Caudate nucleus (tissue), 63 donors: ENCODE measurements at places on chromosomes 1 and 21.

- DNase-seq = no peak
Observed at GRCh38 chr1:63024132-63024531, 240.2 kb downstream of the ATG4C start.

DNA sequence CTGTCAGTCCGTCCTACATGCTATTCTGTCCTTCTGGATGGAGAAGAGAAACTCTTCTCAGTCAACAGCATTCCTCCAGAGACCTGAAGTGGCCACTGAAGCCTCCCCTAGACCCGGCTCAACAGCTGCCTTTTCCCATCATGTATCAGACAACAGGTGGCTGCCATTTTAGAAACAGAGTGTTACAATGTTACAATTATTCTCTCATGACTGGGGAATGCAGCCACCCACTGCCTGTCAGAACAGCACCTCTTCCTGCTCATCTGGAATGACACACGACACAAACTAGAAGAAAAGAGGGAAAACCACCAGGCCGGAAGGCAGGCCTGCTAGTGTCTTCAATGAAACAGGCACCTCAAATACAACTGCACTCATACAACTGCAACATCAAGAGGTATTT lies 105.3 kb downstream of the PGBD5 start:
- DNase-seq = no peak

DNA sequence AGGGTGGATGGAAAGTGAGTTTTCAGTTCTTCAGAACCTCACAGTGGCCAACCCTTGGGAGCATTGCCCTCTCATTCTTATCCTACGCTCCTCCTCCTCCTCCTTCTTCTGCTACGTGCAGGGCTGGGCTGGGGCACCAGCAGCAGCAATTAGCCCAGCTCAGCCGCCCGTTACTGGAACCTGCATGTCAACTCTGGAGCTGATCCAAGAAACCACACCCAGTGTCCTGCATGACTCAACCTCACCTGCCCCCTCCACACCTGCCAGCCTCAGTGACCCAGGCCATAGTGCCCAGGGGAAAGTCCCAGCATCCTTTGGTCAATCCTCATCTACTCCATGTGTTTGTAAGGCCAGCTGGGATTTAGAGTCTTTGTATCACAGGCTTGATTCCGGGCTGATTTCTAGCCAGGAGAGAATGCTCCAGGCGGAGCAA lies 12.6 kb downstream of the ELF3 start:
- DNase-seq = no peak

DNA sequence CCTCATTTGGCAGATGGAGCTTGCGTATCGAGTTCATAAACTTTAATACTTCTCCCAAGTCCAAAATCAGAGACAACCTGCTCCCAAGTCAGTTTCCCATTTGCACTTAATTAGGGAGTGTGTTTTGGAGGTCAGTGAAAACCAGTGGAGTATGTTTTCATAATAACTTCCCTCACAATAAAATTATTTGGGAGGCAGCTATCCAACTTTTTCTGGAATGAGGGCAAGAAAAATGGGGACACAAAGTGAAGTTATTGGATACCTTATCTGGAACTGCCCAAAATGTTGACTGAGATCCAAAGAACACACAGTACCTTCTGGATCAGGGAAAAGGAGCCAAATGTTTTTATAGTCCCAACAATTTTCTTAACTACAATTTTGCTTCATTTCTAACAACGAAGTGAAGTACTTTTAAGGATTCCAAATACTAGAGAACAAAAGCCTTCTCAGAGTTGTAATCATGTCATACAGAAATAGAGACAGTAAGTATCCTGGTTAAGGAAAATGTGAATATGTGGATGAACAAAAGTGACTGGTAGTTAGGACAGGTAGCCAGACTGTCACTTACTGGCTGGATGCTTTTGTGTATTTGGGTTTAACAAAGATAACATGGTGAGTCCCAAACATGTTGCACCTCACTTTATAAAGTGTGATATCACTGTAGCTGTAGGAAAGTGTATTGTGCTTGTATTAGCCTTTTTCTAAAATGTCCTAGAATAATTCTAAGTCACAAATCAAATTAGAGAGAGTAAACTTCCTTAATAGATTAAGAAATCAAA lies 325.0 kb downstream of the HLX start:
- DNase-seq = no peak

- no peak for DNase-seq
Observed at GRCh38 chr1:224213438-224214119, 30.5 kb downstream of the DEGS1 start.

DNA sequence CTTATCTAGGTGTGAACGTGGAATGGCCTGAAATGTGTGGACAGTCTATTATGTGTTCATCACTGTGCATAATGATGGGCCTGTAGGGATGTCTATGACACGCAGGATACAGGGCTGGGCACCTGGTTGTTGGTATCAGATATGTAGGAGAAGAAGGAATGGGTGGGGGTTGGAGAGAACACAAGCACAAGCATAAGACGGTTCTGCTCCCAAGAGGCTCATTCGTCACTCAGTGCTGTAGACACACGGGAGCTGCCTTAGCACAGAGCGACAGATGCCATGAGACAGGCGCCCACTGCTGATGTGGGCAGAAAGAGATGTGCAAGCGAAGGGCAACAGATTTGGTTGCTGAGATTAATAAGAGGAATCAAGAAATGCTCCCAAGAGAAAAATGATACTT lies 256.2 kb downstream of the DISC1 start:
- DNase-seq = no peak

GRCh38 chr1:9389968-9390367 lies 97.3 kb downstream of the SPSB1 start:
- DNase-seq = no peak

GRCh38 chr1:47388891-47389238 lies 27.2 kb upstream of the FOXE3 start:
- DNase-seq = no peak

GRCh38 chr1:240813720-240814119 lies 201.8 kb upstream of the GREM2 start:
- no peak for DNase-seq

DNA sequence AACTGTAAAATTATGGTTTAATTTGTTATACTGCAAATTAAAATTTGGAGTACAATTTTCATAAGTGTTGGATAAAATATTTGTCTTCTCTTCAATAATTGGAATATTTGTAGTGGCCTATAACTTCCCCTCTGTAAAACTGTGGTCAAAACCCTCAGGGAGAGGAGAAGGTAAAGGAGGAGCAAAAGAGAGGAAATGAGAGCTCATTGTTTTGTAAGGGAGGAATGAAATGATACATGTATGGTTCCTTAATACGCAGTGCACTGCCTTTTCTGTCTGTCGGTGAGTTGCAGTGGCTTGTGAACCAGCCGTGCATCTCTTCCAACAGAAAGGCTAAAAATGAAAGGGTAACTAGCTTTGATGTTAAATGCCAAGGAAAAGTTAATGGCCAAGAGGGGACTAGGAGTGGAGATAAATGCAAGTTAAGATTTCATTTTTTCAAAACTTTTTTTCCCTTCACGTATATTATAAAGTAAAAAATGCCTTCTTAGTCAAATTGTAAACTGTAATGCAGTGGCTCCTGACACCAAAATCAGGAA lies 26.4 kb downstream of the LRRC8D start:
- no peak for DNase-seq

- DNase-seq = no peak
Observed at GRCh38 chr1:207973898-207974568, 63.1 kb upstream of the CD34 start.

DNA sequence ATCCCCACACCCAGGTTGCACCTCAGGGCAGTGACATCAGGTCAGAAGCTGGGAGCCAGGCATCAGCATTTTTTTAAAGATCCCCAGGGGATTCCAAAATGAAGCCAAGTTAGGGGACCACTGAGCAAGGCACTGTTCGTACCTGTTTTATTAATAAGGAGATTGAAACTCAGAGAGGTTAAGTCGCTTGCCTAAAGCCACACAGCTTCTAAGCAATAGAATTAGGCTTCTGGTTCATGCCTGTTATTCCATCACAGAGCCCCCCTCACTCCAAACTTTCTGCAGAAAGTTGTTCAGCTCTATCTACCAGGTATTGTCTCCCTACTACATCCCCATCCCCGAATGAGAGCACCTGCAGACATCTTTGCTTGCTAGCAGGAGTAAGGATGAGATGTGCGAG lies 28.7 kb downstream of the KCNN3 start:
- DNase-seq = no peak

- DNase-seq = no peak
Observed at GRCh38 chr1:54989473-54989872, 9.0 kb downstream of the TMEM61 start.

DNA sequence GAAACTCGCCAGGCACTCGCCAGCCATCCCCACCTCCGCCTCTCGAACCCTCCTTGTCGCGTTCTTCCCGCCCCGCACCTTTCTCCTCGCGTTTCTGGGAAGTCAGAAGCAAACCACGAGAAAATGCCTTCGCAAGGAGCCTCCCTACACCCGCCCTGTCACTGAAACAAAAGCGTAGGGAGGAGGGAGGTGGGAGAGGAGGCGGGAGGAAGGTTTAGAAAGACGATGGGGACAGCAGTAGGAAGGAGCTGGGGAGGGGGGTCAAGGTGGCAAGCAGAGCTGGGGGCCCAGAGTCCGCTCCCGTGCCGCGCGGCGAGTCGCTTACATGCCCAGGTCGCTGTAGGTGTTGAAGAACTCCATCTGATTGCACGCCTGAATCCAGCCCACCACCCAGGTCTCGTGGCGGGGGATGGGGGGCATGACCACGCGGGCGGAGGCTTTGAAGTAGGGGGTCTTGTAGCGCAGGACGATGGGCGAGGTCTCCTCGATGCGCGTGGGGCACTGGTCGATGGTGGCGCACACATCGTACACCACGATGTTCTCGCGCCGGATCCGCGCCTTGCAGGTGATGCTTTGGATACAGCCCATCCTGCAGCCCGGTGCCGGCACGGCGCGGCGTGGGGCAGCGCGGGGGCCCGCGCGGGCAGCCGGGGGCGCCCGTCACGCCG lies 1.0 kb downstream of the FAM78B start:
- DNase-seq = peak; percentile 26

DNA sequence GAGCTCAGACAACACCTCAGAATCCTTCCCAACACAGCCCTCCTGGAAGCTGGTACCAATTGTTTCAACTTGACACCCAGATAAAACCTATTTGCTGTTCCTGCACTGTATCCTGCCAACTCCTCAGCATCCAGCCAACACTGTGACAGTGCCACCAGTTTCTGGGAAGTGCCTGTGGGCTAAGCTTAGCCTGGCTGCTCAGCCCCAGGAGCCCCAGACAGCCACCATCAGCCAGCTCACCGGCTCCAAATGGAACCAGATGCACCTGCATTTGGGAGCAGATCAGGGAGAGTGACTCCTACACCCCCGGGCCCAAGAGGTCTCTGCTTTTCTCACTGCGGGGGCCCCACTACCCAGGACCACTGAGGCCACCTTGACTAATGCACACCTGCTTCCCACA lies 24.9 kb downstream of the KCNN3 start:
- DNase-seq = no peak

GRCh38 chr1:221781102-221781755 lies 39.3 kb upstream of the DUSP10 start:
- no peak for DNase-seq

- DNase-seq = no peak
Observed at GRCh38 chr1:92853299-92853698, 21.5 kb downstream of the RPL5 start.

DNA sequence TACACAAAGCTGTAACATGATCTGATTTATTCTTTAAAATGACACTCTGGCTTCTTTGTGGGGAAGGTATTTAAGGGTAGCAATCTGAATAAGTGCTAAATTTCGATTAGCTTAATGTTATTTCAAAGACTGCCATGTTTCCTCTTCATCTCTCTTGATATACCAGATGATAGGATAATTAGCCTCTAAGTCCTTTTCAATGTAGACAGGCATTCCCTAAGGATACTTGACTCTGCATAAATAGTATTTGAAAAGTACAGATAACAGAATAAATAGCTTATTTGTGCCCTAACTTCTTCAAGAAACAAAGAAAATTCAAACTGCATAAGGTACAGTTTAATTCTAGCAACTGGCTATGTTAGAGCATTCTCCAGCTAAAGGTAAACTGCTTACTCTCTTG lies 46.2 kb downstream of the ARHGAP29 start:
- no peak for DNase-seq

- peak; percentile 49 for DNase-seq
Observed at GRCh38 chr1:100459358-100460114, 78.4 kb upstream of the GPR88 start.
